ENCODE measurements at places on chromosomes 11 and 22.

DNA sequence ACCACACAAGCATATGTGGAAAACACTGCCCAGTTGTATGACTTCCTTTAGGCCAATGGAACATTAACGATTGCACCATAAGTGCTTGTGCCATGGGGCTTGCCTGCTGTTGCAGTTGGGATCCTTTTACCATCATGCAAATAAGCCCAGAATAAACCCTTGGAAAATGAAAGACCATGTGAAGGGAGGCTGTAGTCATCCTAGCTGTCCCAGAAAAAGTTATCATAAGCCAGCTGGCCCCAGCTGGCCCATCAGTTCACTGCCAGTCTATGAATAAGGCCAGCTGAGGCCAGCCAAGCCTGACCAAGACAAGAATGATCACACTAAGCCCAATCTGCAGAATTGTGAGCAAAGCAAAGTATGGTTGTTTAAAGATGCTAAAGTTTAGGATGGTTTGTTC, 253.9 kb upstream of the ARHGAP20 start:
- DNase-seq: peak; percentile 84

DNA sequence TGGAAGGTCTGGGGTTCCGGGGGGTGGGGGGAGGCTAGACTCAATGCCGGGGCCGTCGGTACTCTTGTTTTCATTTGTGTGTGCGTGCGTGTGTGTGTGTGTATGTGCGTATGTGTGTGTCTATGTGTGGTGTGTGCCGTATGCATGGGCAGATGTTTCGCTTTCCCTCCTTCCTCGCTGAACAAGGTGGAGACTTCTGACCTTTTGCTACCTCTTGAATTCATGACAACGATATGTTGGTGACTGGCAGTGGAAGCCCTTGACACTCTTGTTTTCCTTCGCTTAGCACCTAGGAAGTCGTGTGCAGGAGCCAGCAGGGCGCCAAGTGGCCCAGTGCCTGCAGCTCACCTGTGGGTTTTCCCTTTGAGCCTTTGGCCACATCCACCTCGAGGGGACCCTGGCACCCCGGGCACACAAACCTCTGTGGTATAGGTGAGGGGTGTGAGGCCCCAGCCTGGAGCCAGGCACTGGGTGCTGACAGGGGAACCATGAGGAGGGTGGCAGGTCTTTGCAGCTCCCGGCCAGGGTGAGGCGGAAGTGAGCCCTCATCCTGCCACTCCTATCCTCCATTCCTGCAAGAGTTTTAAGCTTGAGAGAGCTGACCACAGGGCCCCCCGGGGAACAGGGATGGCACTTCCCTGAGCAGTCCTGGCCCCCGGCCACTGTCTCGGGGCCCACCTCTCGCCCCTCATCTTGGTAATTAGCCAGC, 19.3 kb upstream of the TMEM191C start:
- no peak for DNase-seq

DNA sequence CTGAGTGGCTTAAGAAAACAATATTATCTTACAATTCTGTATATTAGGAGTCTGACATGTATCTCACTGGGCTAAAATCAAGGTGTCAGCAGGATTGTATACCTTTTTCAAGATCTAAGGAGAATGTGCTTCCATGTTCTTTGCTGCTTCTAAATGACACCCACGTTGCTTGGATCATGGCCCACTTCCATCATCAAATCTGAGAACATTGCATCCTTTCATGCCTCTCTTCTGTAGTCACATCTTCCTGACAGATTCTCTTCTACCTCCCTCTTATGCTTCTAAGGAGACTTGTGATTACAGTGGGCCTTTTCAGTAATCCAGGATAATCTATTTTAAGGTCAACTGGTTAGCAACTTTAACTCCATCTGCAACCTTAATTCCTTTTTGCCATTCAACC, 499.4 kb downstream of the FAM181B start:
- DNase-seq: no peak

- DNase-seq: peak; percentile 18
Observed at GRCh38 chr22:41021613-41022454, 70.6 kb upstream of the EP300 start.

DNA sequence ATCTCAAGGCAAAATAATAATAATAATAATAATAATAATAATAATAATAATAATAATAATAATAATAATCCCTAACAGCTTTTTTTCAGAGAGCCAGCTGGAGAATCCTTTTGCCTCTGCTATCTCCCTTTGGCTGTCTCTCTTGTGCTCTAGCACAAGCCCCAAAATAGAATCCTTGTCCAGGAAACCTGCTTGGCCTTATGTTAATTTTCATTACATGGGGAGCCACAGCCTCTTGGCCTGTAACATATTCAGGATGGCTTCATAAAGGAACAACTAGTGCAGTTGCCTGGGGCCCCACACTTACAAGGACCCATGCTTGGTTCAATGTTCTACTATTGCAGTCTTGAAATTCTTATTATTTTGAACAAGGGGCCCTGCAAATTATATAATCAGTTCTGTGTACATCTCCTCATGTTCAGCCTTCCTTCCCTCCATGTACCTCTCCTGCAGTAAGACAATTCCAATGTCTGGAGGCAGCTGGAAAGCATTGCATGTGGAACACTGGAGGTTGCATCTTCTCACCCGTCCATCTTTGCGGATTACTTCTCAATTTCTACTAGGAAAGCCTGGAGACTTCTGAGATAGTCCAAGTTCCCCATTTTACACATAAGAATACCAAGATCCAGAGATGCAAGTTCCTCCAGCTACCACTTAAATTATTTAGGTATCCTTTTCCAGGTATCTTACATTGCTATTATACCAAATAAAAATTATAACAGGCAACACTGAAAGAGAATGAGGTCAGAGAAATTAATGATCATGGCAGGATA, 37.8 kb upstream of the SORL1 start:
- no peak for DNase-seq

DNA sequence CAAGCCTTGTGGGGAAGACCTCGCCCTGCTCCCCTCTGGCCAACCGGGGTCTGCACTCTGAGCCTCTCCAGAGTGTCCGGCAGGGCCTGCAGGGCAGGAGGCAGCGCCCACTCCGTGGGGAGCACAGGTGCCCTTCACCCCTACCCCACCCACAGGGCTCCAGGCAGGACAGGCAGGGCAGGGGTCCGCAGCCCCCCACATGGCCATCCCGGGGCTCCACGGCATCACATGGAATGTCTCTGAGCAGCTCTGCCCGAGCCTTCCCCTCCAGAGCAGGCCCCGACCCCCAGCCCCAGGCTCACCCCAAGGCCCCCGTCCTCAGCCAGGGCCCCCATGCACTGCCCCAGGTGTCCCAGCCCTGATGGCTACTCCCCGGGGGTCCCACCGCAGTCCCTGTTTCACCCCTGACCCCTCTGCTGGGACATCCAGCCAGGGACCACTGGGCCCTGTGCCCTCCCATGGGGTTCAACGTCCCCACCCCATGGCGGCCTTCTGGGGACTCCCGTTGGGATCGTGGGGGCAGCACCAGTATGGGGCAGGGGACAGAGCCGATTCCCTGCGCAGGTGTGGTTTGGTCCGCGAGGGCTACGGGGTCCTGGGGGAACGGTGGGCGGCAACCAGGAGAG, 77.7 kb downstream of the BRD1 start:
- no peak for DNase-seq

DNA sequence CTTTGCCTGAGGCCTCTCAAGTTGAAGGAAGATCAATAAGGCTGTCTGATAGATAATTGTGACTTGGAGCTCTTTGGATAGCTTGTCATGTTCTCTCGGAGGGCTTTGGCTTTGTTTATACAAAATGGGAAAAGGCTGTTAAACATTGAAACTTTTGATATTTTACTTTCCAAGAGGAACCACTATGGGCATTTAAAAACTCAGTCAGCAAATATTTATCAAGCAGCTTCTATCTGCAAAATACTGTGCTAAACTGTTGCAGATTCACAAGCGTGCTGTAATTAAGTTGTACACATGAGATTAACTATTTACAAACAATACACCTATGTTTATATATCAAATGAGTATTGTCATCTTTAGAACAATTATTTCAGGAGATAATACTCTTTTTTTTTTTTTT, 34.5 kb upstream of the SORL1 start:
- DNase-seq: no peak

All from NCI-H526 treated with DMSO at 0.1 percent for 48 hours (cell line).